ENCODE measurements at places on chromosomes 2 and 18. TPM values are rescaled to one million over a fixed set of nuclear protein-coding genes. Genes with fewer than 3 reads are reported as not detected.

GRCh38 chr2:98804736-98805135 is 73.8 kb upstream of the MGAT4A start:
- DNase-seq, result no peak

DNA sequence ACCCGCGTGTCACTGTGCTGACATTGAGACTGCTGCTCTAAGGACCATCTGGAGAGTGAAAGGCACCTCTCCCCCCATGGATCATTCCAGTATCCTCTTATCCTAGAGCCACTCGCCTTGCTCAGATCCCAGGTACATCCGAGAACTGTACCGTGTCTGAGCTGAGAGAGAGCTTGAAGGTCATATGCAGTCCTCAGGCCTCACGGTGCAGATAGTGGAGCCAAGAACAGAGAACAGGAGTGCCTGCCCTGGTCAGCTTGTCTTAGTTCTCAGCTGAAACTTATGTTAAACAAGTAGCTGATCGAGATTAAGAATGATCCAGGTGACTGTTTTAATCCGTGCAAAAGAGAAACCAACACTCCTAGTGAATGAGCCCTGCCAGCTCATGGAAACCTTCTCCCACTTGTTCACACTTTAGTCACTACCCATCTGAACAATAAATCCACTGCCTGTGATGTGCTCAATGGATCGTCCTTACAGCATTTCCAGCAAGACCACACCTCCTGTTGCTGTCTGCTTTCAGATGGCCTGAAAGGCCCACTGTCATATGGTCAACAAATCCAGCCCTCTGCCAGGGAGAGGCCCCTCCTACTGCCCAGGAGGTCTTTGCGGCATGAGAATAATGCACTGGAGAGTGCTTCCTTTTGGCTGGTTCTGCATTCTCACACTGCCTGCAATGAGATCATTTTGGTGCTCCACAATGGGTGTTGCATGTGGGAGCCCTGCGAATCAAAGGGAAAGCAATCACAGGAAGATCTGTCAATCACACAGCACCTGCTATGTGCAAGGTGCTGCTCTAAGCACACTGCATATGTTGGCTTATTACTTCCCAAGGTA is 43.7 kb upstream of the APCDD1 start:
- no peak for DNase-seq

SP140 gene
- 1.4 TPM for total RNA-seq

DNA sequence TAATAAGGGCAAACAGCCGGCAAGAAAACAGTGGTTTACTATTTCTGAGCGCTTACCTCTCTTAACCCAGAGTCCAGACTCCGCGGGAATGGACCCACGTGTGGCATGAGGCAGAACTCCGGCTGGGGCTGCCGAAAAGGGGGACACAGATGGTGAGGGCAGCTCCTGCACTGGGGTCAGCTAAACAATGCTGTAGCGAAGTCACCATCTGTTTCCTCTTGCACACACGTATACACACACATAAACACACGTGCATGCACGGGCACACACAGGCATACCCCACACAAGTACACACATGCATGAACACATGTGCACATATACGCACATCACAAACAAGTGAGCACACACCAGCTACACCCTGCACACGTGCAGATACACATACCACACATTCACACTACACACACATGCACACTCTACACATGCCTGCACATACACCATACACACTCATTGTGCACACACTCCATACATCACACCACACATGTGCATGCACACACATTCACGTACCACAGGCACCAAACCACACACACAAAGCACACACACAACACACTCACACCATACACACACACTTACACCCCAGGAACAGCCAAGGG is 105.9 kb upstream of the ID2 start:
- DNase-seq, result no peak

MRPL19 gene
- 82.8 TPM for total RNA-seq

C2orf15 gene
- total RNA-seq, result 0.69 TPM

DNA sequence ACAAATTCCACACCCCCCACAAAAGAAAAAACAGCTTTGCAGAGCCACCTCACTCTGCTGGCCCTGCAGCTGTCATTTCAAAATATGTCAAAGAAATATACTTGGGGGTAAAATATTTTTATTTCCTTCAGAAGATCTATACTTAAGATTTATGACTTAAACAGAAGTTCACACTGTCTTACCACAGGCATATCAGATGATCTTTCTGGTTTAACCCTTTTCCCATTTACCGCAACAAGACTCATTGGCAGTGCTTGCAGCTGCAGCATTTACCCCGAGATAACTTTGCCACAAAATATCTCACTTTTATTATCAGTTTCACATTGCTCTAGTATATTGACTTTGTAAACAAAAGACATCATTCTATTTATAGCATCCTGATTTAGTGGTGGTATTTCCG is 21.6 kb upstream of the SLC35G4 start:
- no peak for DNase-seq

DNA sequence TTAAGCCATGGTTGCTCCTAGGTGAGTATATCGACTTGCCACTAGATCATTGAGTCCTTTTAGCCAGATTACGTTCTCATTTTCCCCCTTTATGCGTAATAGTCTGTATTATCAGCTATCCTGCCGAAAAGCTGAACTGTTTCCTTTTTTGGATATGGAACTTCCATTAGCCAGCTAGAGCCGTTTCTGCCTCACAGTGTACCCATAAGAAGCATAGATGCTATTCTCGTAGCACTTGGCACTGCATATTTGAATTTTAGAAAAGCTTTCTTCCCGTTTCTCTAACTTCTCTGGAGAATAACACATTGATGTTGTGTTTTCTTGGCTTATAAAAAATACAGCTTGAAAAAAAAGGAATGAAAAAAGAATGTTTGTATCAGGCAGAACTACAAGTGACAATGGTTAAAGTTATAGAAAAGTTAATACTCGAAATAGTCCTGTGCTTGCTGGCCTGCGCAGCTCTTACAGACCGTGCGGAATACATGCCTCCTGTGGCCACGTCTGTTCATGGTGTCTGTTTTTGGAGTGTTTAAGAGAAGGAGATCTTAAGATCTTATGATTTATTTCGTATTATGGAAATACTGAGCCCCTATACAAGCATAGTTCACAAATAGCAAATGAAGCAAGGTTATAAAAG is 710 bp downstream of the DUSP19 start:
- peak; percentile 46 for DNase-seq

VWA3B gene
- total RNA-seq, result 0.54 TPM

GLB1L gene
- 1.6 TPM for total RNA-seq

DNA sequence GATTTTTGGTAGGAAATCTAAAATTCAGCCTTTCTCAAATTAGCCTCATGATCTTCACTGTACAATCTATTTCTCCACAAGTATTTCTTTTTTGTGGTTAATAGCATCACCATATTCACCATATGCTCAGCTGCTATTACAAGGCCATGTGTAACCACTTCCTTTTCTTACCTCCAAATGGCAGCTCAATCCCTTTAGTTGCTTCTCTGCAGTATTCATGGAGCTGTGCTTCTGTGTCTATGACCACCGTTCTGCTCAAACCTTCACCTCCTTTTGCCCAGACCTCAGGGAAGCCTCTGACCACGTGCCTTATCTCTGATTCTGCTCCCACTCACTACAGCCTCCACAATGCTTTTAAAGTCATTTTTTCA is 126.7 kb upstream of the TMEM200C start:
- DNase-seq, result no peak
